ENCODE measurements at places on chromosomes 1 and 21. TPM values are rescaled to one million over a fixed set of nuclear protein-coding genes. Genes with fewer than 3 reads are reported as not detected.

- DNase-seq: no peak
Measured at GRCh38 chr1:175479521-175480342, 263.7 kb downstream of the TNR start.

- no peak for DNase-seq
Measured at GRCh38 chr1:15192916-15193550, 39.5 kb downstream of the TMEM51 start.

- no peak for DNase-seq
Measured at GRCh38 chr1:175036476-175036875, 13.3 kb upstream of the MRPS14 start.

GRCh38 chr1:145912128-145912641 is 2.3 kb upstream of the ITGA10 start:
- DNase-seq: no peak

Gene NEK2
- total RNA-seq: 1.3 TPM

Gene CFHR1
- 0.75 TPM for total RNA-seq

- DNase-seq: no peak
Measured at GRCh38 chr1:109954041-109954512, 30.5 kb upstream of the AHCYL1 start.

DNA sequence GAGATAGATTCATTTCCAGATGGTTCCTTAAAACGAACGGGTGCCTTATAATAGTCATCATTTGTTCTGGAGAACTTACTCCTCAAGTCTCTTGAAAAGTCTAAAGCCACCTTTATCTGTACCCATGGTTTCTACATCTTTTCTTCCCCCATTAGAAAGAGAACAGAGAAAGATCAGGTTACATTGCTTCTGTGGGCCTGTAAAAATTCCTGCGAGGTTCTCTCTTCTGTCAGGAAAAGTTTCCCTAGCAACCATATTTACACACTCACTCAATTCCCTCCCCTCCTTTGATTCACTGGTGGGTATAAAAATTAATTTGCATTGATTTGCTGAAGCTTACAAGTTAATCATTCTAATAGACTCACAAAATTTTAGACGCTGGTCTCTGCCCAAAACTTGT is 6.7 kb downstream of the PHC2 start:
- DNase-seq: no peak

GRCh38 chr1:36212782-36213181 is 11.5 kb upstream of the THRAP3 start:
- no peak for DNase-seq

Gene CASQ1
- total RNA-seq: 0.37 TPM

Gene SPRR1B
- total RNA-seq: not detected

GRCh38 chr1:7594714-7595295 is 176.3 kb upstream of the VAMP3 start:
- no peak for DNase-seq

GRCh38 chr1:104702731-104703130 is 953.0 kb downstream of the AMY1C start:
- no peak for DNase-seq

DNA sequence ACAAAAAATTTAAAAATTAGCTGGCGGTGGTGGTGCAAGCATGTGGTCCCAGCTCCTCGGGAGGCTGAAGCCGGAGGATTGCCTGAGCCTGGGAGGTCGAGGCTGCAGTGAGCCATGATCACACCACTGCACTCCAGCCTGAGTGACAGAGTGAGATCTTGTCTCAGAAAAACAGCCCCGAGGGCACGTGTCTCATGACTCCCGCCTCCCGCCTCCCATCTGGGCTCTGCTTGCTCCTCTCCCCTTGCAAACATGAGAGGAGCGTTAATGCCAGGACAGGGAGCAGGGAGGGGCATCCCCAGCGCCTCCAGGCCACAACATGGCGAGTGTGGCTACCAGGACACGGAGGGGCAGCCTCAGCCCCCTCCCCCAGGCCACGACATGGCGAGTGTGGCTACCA is 28.3 kb downstream of the FAAP20 start:
- DNase-seq: no peak

- DNase-seq: no peak
Measured at GRCh38 chr1:211217392-211217791, 41.8 kb upstream of the RCOR3 start.

- no peak for DNase-seq
Measured at GRCh38 chr1:36304521-36304920, 1.6 kb upstream of the SH3D21 start.

GRCh38 chr1:153728305-153729066 is 636 bp downstream of the INTS3 start:
- no peak for DNase-seq

DNA sequence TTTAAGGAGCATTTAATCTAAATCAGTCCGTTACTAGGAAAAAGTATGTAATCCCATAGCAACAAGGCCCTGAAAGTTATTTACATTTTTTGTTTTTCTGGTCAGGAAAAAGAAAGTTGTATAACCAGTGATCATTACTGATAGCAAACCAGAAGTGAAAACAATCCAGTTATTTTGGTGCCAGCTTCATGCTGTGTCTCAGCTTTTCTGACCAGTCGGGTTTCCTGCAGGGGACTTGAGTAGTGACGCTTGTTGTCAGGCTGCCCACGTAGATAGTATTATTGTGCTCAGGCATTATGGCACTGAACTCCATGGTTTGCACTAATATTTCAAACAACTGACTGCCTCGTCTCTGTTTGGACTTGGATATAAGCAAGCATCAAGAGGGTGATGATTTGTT is 55.2 kb downstream of the SASS6 start:
- DNase-seq: no peak

- no peak for DNase-seq
Measured at GRCh38 chr21:17780539-17780938, 38.6 kb downstream of the C21orf91 start.

GRCh38 chr21:35171385-35171784 is 122.3 kb upstream of the RUNX1 start:
- no peak for DNase-seq

Gene GUCA2A
- total RNA-seq: 1.1 TPM

GRCh38 chr1:184387069-184387475 is 243 bp downstream of the C1orf21 start:
- DNase-seq: no peak

- DNase-seq: no peak
Measured at GRCh38 chr1:19884312-19884711, 2.1 kb downstream of the OTUD3 start.

DNA sequence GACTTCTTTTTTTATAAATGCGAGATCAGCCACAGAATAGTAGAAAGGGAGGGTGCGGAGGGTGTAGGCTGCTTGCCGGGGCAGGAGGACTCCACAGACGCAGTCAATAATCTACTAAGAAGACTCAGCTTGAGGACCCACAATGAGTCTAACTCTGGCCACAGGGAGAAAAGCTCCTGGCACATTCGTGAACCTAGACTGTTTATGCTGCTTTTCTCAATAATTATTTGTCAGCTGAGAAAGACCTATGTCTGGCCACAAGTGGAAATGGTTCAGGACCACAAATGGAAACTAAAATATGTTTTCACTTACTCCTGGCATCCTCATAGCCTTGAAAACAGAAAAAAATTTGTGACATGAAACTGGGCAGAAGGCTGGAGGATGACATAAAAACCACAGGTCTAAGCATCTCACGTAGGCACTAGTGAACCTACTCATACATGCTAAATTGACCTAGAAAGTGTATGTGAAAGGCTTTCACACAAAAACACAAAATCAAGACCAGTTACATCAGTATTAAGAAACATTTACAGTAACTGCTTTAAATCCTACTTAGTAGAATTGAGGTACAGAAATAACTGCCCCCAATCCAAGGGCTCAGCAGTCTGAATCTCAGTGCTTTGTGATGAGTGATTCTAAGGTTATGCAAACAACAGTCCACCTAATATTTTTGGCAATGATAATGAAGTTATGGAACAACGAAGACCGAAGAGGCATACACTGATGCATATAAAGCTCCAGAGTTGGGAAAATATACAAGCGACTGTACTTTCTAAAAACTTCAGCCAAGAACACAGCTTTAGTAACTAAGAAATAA is 159.5 kb downstream of the SLC45A1 start:
- DNase-seq: no peak

Gene CFHR5
- not detected for total RNA-seq

- peak; percentile 22 for DNase-seq
Measured at GRCh38 chr1:210373878-210374599, 45.3 kb downstream of the HHAT start.

GRCh38 chr1:167805041-167805556 is 83.3 kb downstream of the MPZL1 start:
- DNase-seq: no peak

- no peak for DNase-seq
Measured at GRCh38 chr1:23537296-23537973, 6.4 kb upstream of the E2F2 start.

- DNase-seq: no peak
Measured at GRCh38 chr1:234551032-234551378, 59.0 kb downstream of the IRF2BP2 start.
